GM12892 (cell line): ENCODE measurements at places on chromosomes 5 and 9.

DNA sequence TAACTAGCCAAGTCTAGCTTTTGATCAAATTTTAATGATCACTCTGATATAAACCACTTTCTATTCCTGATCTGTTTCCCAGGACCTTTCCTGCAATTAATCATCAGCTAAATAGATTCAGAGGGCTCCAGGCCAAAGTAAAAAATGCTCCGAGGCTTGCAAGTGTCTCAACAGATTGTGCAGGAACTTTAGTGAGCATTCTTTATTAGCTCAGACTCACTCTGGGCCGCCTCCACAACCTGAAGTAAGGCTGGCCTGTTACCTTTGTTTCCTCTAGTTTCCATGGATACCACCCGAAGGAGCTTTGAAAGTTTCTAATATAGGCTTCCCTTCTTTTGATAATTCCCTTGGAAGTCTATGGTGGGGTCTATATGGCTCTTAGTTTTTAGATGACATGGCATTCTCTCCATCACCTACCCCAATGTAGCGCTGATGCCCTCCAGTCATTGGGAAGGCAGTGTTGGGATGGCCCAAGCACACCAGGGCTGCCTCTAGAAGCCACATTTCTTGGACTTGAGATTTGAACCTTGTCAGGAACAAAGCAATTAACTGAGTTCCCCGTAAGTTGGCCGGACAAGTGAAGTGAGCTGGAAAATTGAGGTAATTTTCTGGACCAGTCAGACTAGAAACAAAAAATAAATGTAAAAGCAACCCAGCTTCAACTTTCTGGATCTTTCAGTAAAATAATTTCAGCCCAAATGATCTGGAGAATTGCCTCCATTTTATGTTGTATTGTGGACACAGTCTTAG is 97.6 kb upstream of the LHFPL2 start:
- DNase-seq, result no peak

DNA sequence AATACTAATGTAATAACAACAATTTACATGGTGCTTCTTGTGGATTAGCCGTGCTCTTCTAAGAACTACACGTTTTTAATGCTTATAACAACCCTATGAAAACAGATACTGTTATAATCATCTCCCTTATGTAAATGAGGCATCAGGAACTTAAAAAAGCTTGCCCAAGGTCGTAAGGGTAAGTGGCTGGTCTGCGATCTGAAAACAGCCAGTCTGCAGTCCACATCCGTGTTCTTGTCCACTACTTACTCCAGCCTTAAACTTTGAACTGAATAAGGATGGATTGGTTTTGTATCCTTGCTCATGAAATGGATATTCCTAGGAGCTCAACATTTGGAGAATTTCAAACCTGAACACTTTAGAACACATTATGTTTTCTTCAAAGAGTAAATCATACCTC is 26.7 kb downstream of the PAM start:
- no peak for DNase-seq

- no peak for DNase-seq
These were observed 7.3 kb downstream of the ISCA1 start for GRCh38 chr9:86274821-86275643.

DNA sequence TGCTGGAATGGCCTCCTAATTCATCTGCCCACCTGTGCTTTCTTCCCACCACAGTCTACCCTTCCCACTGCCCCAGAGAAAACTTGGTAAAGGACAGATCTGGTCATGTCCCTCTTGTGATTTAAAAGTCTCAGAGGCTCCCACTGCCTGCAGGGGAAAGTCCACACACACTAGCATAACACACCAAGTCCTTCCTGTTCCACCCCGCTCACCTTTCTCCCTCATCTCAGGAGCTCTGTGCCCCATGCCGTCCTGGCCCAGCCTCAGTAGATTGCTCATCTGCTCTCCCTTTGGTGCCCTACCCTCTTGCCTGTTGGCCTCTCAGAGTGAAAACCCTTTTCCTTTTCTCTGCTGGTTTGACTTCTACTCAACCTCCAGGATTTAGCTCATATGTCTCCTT is 111.4 kb upstream of the MAP3K1 start:
- DNase-seq, result no peak

- no peak for DNase-seq
These were observed 20.6 kb upstream of the COL5A1 start for GRCh38 chr9:134620751-134621557.

DNA sequence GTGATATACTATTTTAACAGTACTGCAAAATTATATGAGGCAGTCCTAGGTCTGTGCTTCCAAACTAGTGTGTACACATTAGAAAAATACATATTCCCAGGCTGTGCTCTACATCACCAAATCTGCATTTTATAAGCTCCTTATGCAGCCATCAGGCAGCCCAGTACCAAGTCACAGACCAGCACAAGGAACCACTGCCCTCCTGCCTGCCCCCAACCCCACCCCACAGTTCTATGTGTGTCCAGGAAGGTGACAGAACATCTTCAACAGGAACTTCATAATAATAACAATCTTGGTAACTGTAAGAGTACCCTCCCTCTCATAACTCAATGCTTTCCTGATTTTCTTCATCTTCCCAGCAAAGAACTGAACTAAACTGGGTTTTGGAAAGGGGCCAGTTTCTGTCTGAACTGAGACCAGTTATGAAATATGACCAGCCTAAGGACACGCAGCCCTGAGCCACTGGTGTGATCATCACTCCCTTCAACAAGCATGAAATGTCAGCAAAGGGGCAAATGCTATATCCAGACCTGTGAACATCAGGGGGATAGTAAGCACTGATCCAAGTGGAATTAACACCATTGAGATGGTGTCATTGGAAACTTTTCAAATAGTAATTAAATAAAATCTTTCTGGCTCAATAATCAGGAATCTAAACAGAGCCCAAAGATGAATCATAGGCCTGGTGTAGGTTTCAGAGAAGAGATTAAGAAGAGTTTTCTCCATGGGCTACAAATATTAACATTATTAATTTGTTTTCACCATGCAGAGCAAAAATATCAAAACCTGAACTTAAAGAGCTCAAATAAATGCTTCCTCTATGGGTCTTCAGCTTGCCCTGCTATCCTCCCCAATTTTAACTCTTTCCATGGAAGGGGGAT is 82.1 kb downstream of the DPYSL3 start:
- DNase-seq, result no peak

DNA sequence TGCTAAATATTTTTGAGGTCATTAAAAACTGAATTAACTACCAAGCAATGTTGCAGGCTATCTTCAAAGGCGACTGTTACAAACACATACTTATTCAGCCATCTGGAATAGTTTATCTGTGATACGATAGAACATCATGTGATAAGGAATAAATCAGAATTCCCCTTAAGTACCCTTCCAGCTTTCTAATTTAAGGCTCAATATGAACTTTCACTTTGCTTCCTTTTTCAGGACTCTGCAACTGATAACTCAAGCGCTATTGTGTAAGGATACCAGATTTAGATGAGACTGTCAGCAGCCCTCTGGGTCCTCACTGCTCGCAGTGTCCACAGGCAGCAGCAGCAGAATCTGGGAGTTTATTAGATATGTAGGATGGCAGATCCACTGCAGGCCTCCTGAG is 416.3 kb downstream of the SPATA31D1 start:
- no peak for DNase-seq

DNA sequence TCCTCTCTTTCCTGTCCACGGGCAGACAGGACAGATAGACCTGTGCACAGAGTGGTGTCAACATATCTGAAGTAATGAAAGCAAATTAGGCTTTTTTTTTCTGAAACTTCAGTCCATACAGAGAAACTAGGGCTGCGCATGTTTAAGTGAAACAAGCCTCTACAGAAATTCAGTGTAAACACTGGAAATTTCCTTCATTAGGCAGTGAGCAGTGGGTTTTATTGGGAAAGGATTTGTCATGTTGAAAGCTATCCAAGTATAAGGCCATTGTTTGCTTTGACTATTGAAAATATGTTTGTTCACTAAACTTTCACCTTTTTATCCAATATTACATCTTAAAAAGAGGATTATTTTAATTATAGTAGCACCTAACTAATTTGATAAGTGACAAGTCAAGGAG is 161.2 kb downstream of the AOPEP start:
- DNase-seq, result no peak

- no peak for DNase-seq
These were observed 92.6 kb downstream of the DPYSL3 start for GRCh38 chr5:147417135-147417813.

GRCh38 chr5:8081179-8081578 is 212.2 kb downstream of the MTRR start:
- DNase-seq, result no peak

GRCh38 chr5:76521240-76521758 is 101.9 kb downstream of the F2RL2 start:
- DNase-seq, result peak; percentile 21

DNA sequence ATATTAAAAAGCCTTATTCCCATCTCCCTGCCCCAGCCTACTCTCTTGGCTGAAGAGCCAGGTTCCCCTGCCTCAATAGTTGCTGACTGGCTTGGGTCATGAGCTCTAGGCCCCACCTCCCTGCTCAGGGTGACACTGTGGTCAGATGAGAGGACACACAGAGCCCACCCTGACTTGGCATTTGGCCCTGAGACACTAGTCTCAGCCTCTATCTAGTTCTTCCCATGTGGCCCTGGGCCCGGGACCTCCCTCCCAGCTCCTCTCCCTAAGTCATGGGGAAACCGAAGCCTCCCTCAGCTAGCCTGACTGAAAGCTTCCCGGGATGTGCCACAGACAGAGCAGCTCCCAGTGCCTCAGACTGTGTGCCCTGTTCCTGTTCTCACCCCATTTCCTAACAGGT is 5.8 kb upstream of the MYOZ3 start:
- DNase-seq, result no peak
